ENCODE measurements at places on chromosomes 6 and 20. TPM values are rescaled to one million over a fixed set of nuclear protein-coding genes. Genes with fewer than 3 reads are reported as not detected.

DNA sequence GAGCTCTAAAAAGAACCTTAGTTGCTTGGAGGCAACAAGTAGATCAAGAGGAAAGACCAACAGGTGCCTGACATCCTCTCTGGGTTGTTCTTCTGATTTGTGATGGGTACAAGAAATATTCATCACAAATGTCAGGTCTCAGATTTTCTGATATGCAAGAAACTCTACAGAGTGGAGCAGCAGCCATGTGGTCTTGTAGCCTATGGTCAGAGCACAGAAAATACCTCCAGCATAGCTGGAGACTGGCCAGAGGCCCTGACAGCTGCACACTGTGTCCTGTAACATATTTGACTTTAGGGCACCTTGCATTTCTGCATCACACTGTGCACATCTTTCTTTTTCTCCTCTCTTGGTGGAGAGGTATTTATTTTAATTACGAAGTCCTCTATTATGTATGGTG lies 116.3 kb downstream of the GMPR start:
- DNase-seq, result no peak
- H3K36me3 ChIP-seq, result no peaks in the 10 kb centered on the region
- H3K27me3 ChIP-seq, result no peaks in the 10 kb centered on the region
- no peaks in the 10 kb centered on the region for H3K4me1 ChIP-seq

- no peak overlapping the region for H3K4me3 ChIP-seq
- no peaks in the 10 kb centered on the region for H3K27me3 ChIP-seq
- no peak overlapping the region for H3K27ac ChIP-seq
Observed at GRCh38 chr6:106574741-106575458, 54.4 kb downstream of the RTN4IP1 start.

Gene FAM184A
- total RNA-seq, result 12.1 TPM

DNA sequence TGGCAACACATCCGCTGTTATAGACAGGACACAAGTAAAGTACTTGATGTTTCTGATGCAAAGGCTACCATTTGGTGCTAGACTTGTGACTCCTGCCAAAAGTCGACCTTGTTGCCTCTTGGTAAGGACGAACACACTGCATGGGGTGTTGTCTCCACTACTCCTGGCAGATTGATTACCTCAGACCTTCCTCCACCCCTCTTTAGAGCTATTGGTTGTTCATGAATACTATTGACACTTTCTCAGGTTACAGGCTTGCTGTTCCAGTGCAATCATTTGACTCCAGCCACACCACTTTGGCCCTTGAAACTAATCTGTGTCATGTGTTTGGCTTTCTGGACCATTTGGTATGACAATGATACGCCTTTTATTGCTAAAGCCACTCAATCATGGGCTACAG lies 62.3 kb downstream of the TRMT11 start:
- no peaks in the 10 kb centered on the region for H3K4me1 ChIP-seq
- peaks cover 2% of the 10 kb centered on the region for H3K36me3 ChIP-seq
- H3K4me3 ChIP-seq, result no peak overlapping the region
- H3K27ac ChIP-seq, result no peak overlapping the region

- H3K27me3 ChIP-seq, result no peaks in the 10 kb centered on the region
- DNase-seq, result no peak
- no peaks in the 10 kb centered on the region for H3K4me1 ChIP-seq
- H3K4me3 ChIP-seq, result no peak overlapping the region
- H3K36me3 ChIP-seq, result no peaks in the 10 kb centered on the region
- no peak overlapping the region for H3K27ac ChIP-seq
Observed at GRCh38 chr6:117603821-117604220, 1.5 kb upstream of the GOPC start.

- H3K27me3 ChIP-seq, result no peaks in the 10 kb centered on the region
- H3K36me3 ChIP-seq, result no peaks in the 10 kb centered on the region
- H3K27ac ChIP-seq, result no peak overlapping the region
- H3K4me3 ChIP-seq, result no peak overlapping the region
Observed at GRCh38 chr20:1269850-1270249, 3.8 kb downstream of the SNPH start.

DNA sequence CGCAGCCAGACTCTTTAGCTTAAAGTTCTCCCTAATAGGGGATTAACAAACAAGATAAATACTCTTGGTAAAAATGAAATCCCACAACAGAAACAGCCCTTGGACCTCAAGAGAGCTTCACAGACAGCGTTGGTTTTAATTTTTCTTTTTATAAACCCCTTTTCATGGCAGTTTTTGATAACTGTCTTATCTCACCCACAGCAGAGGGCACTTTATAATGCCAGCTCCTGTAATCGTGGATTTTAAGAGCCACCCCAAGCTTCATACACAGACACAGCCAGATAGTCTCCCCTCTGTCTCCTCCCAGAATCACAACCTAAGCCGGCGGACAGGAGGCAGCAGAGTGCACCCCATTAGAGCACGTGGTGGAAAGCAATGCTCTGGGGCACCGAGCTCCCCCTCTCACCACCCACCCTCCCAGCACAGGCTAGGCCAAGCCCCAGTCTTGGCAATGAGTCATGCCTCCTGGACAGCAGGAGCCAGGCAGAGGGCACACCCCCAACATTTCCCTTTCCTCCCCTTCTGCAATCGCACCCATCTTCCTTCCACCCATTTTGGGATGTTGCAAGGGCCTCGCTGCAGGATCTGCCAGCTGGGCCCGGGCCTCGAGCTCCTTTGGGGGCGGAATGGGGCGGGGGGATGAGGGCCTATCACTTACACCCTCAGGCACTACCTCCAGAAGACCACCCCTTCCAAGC lies 2.4 kb downstream of the JAG1 start:
- peak; percentile 69 for DNase-seq
- H3K4me1 ChIP-seq, result peaks cover 23% of the 10 kb centered on the region
- peak overlapping the region; percentile 81 for H3K4me3 ChIP-seq
- no peak overlapping the region for H3K27ac ChIP-seq

GRCh38 chr6:16057446-16057845 lies 71.4 kb upstream of the MYLIP start:
- no peak overlapping the region for H3K27ac ChIP-seq
- H3K4me1 ChIP-seq, result peaks cover 18% of the 10 kb centered on the region
- no peak for DNase-seq
- no peaks in the 10 kb centered on the region for H3K27me3 ChIP-seq
- no peaks in the 10 kb centered on the region for H3K36me3 ChIP-seq

Gene TRIM31
- total RNA-seq, result not detected

Gene BANF2
- total RNA-seq, result not detected

GRCh38 chr20:58389324-58389967 lies 417 bp downstream of the VAPB start:
- no peaks in the 10 kb centered on the region for H3K36me3 ChIP-seq
- H3K27me3 ChIP-seq, result no peaks in the 10 kb centered on the region
- H3K27ac ChIP-seq, result peak overlapping the region; percentile 81
- peaks cover 7% of the 10 kb centered on the region for H3K4me1 ChIP-seq
- DNase-seq, result no peak

GRCh38 chr20:57998981-57999464 lies 229.4 kb downstream of the ANKRD60 start:
- H3K27ac ChIP-seq, result no peak overlapping the region
- no peaks in the 10 kb centered on the region for H3K27me3 ChIP-seq
- H3K36me3 ChIP-seq, result no peaks in the 10 kb centered on the region
- no peak for DNase-seq
- H3K4me3 ChIP-seq, result 0 out of 2 replicates have a peak overlapping the region, but pooled peaks have one; percentile 10

DNA sequence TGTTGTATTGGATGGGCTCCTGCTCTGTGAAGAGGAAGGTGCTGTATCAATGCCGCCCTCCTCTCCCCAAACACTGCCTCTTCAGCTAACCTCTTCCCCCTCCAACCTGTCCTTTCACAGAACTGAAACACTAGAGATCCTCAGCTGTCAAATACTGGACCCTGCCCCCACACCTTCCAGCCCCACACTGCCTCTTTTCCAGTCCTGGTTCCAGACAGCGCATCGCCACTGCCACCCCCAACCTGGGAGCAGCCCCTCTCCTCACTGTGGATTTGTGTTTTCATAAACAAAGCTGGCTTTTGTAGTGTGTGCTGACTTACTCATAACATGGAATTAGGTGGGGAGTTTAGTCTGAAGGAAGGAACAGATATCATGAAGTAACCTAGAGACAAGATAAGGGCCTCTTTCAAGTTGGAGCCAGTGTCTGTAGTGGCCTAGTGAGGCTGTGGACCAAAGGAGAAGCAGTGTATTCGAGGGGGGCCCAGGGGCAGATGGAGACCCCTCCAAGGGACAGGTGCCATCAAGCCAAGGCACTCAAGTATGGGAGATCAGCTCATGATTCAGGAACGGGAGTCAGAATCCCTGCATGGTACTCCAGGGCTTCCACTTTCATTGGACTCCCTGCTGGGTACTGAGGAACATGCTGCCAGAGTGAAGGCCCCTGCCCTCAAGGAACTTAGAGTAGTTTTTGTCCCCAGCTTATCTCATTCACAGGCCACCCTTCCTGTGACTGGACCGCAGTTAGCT lies 2.1 kb downstream of the SCUBE3 start:
- H3K36me3 ChIP-seq, result no peaks in the 10 kb centered on the region
- no peak for DNase-seq
- no peak overlapping the region for H3K27ac ChIP-seq
- peaks cover 32% of the 10 kb centered on the region for H3K4me1 ChIP-seq
- no peak overlapping the region for H3K4me3 ChIP-seq
- peaks cover 51% of the 10 kb centered on the region for H3K27me3 ChIP-seq

Gene NDUFAF5
- 32.3 TPM for total RNA-seq

Gene ULBP3
- 3.3 TPM for total RNA-seq

DNA sequence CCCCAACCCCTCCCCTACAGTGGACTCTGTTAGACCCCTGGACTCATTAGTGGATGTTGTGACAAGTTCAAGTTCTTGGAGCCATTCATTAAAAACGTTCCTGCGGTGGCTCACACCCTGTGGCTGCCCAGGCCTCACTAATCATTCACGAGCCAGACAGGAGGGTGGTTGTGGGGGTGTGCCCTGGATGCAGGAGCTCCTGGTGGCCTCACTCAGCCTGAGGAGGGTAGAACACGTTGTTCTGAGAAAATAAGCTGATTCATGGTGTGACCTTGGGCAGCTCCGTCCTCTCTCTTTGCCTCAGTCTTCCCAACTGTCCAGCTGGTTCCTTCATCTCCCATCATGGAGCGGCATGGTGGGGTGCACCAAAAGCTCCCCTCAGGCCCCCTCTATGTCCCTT lies 16.7 kb downstream of the SLC13A3 start:
- no peak overlapping the region for H3K27ac ChIP-seq
- H3K4me3 ChIP-seq, result no peak overlapping the region
- peaks cover 5% of the 10 kb centered on the region for H3K4me1 ChIP-seq

GRCh38 chr6:157570752-157571151 lies 189.8 kb downstream of the ZDHHC14 start:
- DNase-seq, result no peak
- no peak overlapping the region for H3K4me3 ChIP-seq
- H3K4me1 ChIP-seq, result no peaks in the 10 kb centered on the region
- H3K27ac ChIP-seq, result no peak overlapping the region
- no peaks in the 10 kb centered on the region for H3K27me3 ChIP-seq
- H3K36me3 ChIP-seq, result no peaks in the 10 kb centered on the region

DNA sequence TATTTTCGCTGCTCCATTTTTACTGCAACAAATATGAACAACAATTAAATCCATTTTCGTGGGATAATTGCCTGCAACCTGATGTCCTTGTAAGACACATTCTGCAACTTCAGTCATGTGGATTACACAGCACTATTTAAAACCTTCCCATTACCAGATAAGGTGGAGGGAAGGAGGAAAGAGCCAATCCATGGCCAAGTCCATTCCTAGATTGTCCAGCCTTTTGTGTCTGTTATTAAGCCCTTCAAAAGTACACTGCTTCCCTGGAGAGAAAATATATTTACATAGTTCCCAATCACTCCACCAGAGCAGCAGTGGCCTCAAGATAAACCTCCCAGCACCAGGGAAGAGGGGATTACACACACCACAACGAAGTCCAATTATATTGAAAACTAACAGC lies 347.9 kb downstream of the CDH26 start:
- H3K27me3 ChIP-seq, result no peaks in the 10 kb centered on the region
- H3K4me3 ChIP-seq, result no peak overlapping the region
- no peaks in the 10 kb centered on the region for H3K4me1 ChIP-seq
- no peak overlapping the region for H3K27ac ChIP-seq
- no peak for DNase-seq
- H3K36me3 ChIP-seq, result no peaks in the 10 kb centered on the region

Measured in H1 (cell line).